ENCODE measurements at places on chromosomes 12 and 14. TPM values are rescaled to one million over a fixed set of nuclear protein-coding genes. Genes with fewer than 3 reads are reported as not detected.

ADSS1 gene
- total RNA-seq, result 5.8 TPM

NINJ2 gene
- not detected for total RNA-seq

RASAL1 gene
- total RNA-seq, result 0.28 TPM

RASSF9 gene
- total RNA-seq, result 0.43 TPM

TCL1B gene
- not detected for total RNA-seq
